ENCODE measurements at places on chromosomes 2 and 18. TPM values are rescaled to one million over a fixed set of nuclear protein-coding genes. Genes with fewer than 3 reads are reported as not detected.

GRCh38 chr2:66452917-66453316 is 18.0 kb downstream of the MEIS1 start:
- no peak for DNase-seq

GRCh38 chr2:127520424-127520823 is 5.9 kb downstream of the IWS1 start:
- no peak for DNase-seq

KIAA2012 gene
- total RNA-seq = not detected

PSTPIP2 gene
- 7.0 TPM for total RNA-seq

ZSWIM2 gene
- total RNA-seq = not detected

DNA sequence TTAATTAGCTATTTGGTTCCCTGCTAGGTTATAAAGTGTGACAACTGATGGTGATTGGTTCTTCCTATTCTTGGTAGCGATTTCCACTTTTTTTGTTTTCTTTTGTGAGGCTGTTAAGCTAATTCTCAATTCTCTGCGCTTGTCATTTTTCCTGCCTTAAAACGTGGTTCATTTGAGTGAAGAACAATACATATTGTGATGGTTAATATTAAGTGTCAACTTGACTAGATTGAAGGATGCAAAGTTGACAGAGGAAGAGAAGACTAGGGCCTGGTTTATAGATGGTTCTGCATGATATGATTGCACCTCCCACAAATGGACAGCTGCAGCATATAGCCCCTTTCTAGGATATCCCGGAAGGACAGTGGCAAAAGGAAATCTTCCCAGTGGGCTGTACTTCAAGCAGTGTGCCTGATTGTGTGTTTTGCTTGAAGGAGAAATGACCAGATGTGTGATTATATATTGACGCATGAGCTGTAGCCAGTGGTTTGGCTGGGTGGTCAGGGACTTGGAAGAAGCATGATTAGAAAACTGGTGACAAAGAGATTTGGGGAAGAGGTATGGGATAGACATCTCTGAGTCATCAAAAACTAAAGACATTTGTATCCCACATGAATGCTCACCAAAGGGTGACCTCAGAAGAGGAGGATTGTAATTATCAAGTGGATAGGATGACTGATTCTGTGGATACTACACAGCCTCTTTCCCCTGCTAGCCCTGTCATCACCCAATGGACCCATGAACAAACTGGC is 39.4 kb upstream of the ZNF804A start:
- no peak for DNase-seq

- no peak for DNase-seq
Measured at GRCh38 chr2:98219152-98219551, 127.1 kb upstream of the CNGA3 start.

GRCh38 chr2:42404676-42405075 is 43.7 kb upstream of the COX7A2L start:
- no peak for DNase-seq

MYCN gene
- total RNA-seq = 1.4 TPM

DNA sequence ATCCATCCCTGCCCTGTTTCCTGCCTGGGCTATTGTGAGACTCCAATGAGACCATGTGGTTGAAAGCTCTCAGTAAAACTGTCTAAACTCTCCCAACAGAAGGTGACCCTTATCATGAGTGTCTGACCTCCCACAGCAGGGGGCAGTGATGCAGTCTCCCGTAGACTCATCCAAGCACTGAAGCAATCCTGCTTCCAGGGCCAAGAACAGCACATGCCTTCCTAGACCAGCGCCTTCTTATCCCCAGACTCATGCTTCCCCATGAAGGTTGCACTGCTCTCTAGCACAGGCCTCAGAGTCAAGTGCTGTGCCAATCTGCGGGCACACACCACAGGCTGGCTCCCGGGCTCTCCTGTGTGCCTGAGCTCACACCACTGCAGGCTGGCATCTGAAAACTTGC is 112.3 kb downstream of the TNS1 start:
- no peak for DNase-seq

DNA sequence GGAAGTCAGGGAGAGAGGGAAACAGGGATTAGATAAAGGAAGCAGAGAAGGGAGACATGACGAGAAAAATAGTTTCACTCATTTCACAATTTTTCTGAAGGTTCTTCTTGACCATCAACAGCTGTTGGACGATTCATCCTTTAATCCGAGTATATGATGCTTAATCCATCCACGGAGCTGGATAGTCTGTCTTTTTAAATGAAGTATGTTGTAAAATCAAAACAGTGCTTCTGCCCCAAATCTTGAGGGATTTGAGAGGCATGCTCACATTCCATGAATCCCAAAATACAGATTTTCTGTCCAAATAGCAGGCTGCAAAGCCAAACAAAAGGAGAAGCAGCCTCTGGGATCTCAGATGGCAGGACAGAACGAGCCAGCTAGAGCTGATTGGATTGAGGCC is 47.5 kb downstream of the EPAS1 start:
- DNase-seq = no peak

DNA sequence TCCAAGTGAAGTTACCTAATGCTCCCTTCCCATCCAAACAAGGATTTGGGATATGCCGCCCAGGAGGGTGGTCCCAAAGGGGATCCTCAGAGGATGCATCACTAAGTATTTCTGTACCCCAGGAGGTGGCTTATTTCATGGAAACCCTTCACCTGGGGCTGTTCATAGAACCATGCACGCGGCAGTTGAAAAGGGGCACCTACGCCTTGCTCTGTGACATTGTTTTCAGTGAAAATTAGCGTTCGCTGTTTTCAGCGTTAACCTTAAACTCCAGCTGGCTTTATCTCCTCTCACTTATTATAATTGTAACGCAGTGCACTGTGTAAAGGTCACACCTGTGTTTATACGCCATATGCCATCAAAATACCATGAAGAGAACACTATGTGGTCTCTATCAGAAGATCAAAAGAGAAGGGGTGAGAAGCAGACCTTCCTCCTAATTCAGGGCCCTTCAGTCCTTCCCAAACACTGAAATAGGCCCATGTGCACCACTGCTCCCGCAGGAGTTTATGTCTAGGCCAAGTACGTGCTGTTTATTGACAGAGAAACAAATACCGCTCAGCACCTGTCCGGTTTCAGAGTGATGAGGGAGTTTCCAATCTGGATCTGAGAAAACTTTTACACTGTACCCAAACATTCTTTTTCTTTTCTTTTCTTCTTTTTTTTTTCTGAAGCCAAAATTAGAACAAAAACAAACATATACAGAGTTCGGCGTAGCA is 162.1 kb downstream of the BCL2 start:
- no peak for DNase-seq

DNA sequence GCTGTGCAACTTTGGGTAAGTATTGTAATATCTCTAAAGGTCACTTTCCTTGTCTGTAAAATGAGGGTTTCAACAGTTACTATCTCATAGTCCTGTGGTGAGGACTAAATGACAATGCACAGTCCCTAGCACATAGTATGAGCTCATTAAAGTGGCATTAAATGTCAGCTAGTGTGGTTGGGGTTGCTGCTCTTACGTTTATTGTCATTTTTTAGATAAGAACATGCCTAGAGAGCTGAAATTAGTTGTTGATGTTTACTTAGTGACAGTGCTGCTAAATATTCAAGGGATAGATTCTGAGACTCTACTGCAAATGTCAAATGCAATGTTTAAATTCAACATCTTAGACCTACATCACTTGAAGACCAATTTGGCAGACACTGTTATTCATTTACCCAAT is 356.1 kb upstream of the ETAA1 start:
- no peak for DNase-seq

DNA sequence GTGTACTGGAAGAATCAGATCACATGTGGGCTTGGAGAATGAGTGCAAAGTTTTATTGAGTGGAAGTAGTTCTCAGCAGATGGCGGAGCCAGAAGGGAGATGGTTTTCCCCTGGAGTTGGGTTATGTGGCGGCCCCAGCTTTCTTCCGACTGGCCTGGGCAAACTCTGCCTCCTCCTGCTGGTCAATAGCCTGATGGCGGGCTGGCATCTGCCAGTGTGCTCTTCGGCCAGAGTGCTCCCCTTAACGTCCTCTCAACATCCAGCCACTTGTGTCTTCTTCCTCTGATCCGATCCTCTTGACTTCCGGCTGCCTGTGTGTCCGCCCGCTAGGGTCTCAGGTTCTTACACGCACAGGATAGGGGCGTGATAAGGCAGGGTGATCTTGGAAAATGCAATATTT is 741.3 kb downstream of the RNF144A start:
- DNase-seq = no peak

DNA sequence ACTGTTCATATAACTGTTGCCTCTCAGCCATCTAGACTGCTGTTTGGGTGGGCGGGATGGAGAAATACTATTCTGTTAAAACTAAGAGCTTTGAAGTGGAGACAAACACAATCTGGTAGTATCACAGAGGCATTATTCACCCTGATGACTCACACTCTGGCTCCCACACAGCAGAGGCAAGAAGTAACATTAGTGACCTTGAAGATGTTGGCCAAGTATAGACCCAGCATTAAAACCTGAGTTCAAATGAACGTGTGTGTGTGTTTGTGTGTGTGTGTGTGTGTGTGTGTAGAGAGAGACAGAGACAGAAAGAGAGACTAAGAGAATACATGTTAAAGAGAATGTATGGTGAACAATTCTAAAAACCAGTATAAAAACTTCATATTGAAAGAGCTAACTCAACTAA is 22.5 kb upstream of the ACVR1 start:
- peak; percentile 66 for DNase-seq

DNA sequence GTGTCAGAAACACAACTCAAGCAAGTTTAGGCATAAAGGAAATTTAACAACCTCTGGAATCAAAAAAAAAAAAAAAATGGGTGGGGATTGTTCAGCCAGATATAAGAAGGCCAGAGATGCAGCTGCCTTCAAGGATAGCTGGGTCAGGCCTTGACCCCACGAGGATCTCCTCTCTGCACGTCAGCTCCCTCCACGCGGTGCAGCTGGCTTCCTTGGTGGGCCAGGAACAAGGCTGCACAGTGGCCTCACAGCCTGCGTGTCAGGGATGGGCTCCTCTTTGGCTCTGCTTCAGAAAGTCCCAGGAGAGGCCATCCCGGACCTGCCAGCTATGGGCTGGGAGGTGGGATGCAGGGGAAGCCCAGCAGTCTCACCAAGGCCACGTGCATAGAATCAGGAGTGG is 55.5 kb downstream of the TIMM21 start:
- DNase-seq = no peak

TCF23 gene
- 0.12 TPM for total RNA-seq

- no peak for DNase-seq
Measured at GRCh38 chr2:172173174-172173706, 70.5 kb upstream of the DLX2 start.

HES6 gene
- 18.0 TPM for total RNA-seq

DNA sequence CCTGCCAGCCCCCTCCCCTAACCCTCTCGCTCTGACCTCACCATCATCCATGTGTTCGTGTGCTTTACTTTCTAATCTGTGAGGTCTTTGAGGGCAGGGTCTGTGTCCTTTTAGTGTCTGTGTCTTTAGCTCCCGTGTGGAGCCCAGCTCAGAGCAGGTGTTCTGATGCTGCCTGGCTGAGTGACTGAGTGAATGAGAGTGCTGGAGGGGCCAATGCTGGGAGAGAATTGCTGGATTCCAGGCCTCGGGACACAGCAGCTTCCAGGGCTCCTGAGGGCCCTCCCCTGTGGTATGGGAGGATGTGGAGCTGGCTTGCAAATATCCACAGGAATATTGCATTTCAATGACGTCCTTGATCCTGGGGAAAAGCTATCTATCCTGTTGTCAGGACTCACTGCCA is 160.6 kb downstream of the ANKRD30B start:
- no peak for DNase-seq

DNA sequence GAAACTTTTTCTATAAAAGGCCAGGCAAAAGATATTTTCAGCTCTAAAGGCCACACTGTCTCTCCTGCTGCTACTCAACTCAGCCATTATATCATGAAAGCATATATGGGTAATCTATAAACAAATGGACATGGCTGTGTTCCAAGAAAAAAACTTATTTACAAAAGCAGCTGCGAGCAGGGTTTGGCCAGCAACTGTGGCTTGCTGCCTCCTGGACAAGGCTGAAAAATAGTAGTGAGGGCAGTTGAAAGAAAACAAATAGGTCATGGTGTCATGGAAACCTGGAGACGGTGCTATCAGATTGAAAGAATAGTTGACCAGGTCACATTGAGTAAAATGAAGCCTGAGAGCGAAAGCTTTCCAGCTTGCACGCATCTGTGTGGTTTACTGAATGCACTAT is 89.2 kb upstream of the LRATD1 start:
- DNase-seq = peak; percentile 11

DNA sequence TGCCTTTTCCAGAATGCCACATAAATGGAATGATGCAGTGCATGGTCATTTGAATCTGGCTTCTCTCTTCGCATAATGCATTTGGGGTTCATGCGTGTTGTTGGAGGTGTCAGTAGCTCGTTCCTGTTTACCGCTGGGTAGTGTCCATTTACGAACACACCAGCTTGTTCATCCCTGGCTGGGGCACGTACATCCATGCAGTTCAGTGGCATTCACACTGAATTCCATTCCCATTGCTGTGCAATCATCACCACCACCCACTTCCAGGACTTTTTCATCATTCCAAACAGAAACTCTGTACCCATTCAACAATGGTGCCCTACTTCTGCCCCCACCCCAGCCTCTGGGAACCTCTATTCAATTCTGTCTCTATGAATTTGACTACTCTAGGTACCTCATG is 14.7 kb upstream of the CIDEA start:
- no peak for DNase-seq

- DNase-seq = peak; percentile 44
Measured at GRCh38 chr18:57953883-57954282, 90.1 kb upstream of the NEDD4L start.

DNA sequence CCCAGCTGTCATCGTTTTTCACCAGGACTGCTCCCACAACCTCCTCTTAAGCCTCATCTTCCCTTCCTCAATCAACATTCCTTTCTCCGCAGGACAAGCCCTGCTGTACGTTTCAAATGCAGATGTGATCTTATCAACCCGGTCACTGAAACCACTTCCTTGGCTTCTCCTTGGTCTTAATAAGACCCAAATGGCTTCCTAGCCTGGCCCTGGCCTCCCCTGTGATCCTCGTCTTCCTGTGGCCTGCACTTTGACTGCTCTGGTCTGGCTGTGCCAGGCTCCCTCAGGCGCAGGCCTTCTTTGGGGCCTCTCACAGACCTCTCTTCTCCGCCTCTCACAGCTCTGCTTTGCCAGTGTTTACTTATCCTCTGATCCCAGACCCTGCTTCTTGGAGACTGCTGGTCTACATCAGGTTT is 4.7 kb upstream of the ADNP2 start:
- no peak for DNase-seq

TUBB8B gene
- not detected for total RNA-seq

GRCh38 chr2:211162911-211163310 is 606.5 kb downstream of the CPS1 start:
- no peak for DNase-seq

SF3B1 gene
- total RNA-seq = 206 TPM

DNA sequence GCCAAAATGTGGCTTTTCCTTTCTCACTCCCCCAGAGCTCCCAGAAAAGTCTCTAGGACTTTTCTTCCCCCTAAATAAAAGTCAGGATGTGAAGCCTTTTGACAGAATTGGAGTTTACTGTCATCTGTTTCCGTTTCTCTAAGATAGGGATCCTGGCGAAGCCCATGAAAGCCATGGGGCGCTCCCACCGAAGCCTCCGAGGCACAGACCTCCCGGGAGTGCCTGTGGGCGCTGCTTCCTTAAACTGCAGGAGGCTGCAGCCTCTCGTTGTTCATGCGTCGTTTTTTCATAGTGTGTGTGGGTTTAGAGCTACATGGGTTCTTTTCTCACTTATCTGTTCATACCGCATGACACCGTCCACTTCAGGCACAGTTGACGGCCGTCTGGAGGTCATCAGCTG is 56.8 kb downstream of the ASAP2 start:
- no peak for DNase-seq

Data from mucosa of gallbladder (tissue), 1 donor.